Activated naive CD4-positive, alpha-beta T cell treated with anti-CD3 and anti-CD28 coated beads for 36 hours (primary cell): ENCODE measurements at places on chromosomes 3 and 15. TPM values are rescaled to one million over a fixed set of nuclear protein-coding genes. Genes with fewer than 3 reads are reported as not detected.

GRCh38 chr3:119187266-119187665 is 13.9 kb downstream of the UPK1B start:
- DNase-seq: no peak

- no peak for DNase-seq
Observed at GRCh38 chr3:180959691-180960090, 29.8 kb downstream of the DNAJC19 start.

DNA sequence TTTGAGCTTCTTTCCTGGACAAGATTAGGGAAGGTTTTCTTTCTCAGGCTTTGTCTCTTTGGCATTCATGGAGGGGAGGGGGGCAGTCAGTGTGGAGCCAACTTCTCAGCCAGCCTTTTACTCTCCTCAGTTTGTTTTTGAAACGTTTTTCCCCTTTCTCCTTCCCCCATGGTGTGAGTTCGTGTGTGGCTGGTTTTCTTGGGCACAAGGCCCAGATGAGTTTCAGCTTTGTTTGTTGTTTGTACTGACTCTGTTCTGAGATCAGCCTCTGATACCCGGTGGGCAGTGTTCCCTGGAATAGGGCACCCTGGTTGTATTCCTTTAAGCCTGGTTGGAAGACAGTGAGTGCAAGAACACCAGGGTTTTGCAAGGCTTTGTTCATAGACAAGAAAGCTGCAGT is 168.2 kb upstream of the RARB start:
- no peak for DNase-seq

Gene STRC
- 0.50 TPM for total RNA-seq

Gene IL12A
- not detected for total RNA-seq

- DNase-seq: peak; percentile 5
Observed at GRCh38 chr3:146189519-146190173, 28.7 kb upstream of the PLOD2 start.

Gene CPN2
- not detected for total RNA-seq

GRCh38 chr3:189570916-189571315 is 60.3 kb upstream of the TP63 start:
- DNase-seq: no peak

DNA sequence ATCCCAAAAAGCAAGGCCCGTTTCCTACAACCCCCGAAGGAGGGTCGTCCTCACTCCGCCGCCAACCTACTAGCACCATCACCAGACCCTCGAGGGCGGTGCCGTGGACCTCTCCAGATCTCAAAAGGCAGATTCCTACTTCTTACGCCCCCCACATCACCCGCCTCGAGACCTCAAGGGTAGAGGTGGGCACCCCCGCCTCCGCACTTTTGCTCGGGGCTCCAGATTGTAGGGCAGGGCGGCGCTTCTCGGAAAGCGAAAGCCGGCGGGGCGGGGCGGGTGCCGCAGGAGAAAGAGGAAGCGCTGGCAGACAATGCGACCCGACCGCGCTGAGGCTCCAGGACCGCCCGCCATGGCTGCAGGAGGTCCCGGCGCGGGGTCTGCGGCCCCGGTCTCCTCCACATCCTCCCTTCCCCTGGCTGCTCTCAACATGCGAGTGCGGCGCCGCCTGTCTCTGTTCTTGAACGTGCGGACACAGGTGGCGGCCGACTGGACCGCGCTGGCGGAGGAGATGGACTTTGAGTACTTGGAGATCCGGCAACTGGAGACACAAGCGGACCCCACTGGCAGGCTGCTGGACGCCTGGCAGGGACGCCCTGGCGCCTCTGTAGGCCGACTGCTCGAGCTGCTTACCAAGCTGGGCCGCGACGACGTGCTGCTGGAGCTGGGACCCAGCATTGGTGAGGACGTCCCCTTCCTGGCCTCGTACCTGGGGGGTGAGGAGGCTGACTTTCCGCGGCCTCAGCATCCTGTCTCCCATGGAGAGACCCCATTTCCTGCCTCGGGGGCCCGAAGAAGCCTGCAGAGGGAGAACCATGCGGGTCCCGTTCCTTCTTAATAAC is at the start of gene MYD88:
TSS of gene MYD88 (plus strand) at position 313 of the 842 bp plus-strand sequence. CDS start at position 353, 40 bp downstream.
- peak; percentile 86 for DNase-seq

- peak; percentile 44 for DNase-seq
Observed at GRCh38 chr15:40306908-40307307, 827 bp downstream of the PLCB2 start.

Gene FEZF2
- not detected for total RNA-seq

Gene ZMYND10
- 0.54 TPM for total RNA-seq

DNA sequence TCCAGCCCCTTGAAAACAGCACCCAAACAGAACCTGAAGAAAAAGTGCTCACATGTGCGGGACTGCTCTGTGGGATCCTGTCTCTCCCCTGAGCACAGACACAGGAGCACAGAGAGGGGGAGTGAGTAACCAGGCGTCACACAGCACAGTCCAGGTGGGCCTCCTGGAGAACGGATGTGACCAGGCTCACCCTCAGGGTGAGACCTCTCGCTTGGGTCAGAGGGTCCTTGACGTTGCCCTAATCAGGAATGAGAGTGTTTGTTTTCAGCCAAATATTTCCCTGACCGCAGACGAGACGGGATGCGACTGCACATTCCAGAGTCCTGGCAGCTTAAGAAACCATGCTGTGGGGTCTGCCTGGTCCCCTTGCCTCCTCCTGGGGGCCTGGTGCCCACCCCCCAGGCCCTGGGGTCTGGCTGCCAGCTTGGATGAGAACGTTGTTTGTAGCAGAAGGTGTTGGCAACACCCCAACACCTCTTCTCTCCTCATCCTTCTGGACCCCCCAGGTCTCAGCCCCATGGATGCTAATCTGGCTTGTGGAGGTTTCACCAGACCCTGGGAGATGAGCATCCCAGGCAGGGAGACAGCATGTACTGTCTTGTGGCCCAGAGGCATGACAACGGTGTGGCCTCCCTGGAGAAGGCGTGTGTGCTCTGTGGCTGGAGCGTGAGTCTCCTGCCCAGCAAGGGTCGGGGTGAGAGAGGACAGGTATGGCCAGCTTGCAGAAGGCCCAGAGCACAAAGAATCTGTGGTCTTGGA is 42.1 kb upstream of the SLC6A6 start:
- no peak for DNase-seq

- DNase-seq: no peak
Observed at GRCh38 chr3:134929976-134930375, 134.9 kb downstream of the EPHB1 start.

GRCh38 chr15:67178569-67179210 is 75.8 kb downstream of the AAGAB start:
- DNase-seq: no peak

- DNase-seq: no peak
Observed at GRCh38 chr3:136908297-136908696, 46.3 kb downstream of the NCK1 start.

Gene CLDN18
- not detected for total RNA-seq

- no peak for DNase-seq
Observed at GRCh38 chr3:105950881-105951600, 82.2 kb upstream of the CBLB start.

Gene CATSPER2
- total RNA-seq: 4.5 TPM

GRCh38 chr3:143979813-143980212 is 8.2 kb downstream of the DIPK2A start:
- DNase-seq: no peak
